Activated T-cell treated with anti-CD3 and anti-CD28 coated beads for 24 hours (primary cell): ENCODE measurements at places on chromosomes 4 and X.

GRCh38 chrX:119635799-119636198 is 29.6 kb upstream of the NKRF start:
- DNase-seq, result no peak

DNA sequence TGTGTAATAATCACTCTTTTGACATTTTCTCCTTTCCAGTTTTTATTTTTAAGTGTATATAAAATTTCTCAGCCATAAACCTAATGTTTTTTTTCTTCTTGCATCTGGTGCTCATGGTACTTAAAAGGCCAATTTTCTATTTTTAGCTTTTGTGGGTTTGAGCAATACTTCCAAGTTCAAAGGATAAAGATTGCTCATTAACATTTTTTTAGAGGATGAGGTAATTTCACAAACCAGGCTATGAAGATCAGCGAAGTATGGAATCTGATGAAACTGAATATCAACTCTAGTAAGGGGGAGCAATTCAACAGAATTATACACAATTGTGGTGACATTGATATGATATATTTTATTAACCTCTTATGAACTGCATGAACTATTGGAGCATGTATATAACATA is 25.8 kb upstream of the KLHL34 start:
- no peak for DNase-seq

- no peak for DNase-seq
Observed at GRCh38 chr4:157012296-157012695, 40.7 kb upstream of the PDGFC start.

DNA sequence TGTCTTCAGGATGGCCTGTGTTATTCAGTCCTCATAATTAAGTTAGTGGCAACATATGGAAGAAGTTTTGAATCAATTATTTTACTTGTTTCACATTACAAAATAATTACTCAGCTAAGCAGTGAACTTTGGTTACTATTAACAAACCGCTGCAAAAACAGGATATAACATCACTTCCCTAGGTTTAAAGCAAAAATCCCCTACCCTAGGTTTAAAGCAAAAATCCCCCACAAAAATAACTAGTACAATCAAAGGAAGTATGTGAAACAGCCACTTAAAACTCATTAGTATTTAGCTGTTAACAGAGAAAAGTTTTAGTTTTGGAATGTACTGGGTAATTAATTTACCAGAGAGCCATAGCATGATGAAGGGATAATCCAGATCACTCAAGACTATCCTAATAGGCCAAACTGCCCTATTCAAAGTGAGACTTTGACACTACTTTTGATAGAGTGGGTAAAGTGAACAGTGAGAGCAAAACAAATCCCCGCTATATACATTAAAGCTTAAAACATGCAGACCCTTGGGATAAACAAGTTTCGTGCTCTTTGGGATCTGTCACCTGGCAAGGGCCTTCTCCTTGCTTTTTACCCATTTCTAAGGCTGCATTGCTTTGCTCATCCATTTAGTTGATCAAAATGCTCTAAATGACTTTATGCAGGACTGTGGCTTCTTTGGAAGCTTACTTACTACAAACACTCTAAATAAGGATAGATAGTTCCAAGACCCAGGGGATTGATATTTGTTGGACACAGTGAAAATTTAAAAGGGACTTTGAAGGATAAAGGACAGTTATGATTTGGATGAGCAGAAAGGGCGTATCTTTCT is 36.4 kb upstream of the GPR174 start:
- no peak for DNase-seq

GRCh38 chr4:41550308-41550707 is 12.4 kb downstream of the LIMCH1 start:
- DNase-seq, result no peak
